ENCODE measurements at places on chromosomes 12 and 14. TPM values are rescaled to one million over a fixed set of nuclear protein-coding genes. Genes with fewer than 3 reads are reported as not detected.

KCNK13 gene
- not detected for total RNA-seq

ACSS3 gene
- total RNA-seq, result not detected

GRCh38 chr12:63304887-63305316 is 153.9 kb upstream of the AVPR1A start:
- no peak for DNase-seq

GRCh38 chr12:91561958-91562325 is 379.3 kb upstream of the DCN start:
- no peak for DNase-seq

GRCh38 chr14:94024549-94024948 is 1.6 kb upstream of the OTUB2 start:
- no peak for DNase-seq

- DNase-seq, result no peak
Observed at GRCh38 chr14:99513946-99514551, 32.8 kb downstream of the CCNK start.

RAB35 gene
- 46.1 TPM for total RNA-seq

DNA sequence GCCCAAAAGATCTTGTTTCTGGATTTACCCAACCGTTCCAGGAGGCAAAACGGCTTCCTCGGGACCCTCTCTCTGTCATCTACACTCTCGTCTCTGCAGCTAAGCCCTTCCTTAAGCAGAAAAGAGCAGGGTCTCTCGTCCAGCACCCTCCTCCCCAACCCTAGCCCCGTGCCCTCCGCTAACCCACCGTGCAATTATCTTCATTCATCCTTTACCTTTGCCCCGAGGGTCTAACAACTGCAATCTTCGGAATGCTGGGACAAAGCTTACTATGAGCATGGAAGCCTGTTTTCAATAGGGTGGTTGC is 276 bp upstream of the BMAL2 start:
- DNase-seq, result no peak

GRCh38 chr14:80393766-80394165 is 182.5 kb upstream of the DIO2 start:
- DNase-seq, result no peak

DNA sequence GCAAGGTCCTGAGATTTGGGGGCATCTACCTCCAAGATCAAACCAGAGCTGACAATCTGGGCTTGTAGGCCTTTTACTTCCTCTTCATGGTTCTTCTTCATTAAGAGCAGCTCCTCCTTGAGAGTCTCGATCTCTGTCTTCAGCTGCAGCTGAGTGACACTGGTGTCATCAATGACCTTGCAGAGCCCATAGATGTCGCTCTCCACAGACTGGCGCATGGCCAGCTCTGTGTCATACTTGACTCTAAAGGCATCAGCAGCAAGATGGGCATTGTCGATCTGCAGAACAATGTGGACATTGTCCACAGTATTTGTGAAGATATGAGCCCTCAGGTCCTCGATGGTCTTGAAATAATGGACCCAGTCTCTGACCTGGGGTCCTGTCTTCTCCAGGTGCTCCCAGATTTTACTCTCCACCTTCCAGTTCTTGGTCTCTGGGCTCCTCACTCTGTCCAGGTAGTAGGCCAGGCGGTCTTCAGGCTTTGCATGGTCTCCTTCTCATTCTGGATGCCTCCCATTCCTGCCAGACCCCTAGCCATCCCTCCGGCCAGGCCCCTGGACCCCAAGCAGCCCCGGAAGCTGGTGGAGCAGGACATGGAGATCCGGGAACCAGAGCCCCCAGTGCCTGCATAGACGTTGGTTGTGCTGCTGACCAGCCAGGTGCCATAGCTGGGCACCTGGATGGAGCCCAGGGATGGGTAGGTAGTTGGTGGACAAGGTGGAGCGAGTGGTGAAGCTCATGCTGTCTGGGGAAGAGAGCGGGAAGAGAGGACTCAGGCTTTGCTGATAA is 141.0 kb downstream of the MSRB3 start:
- DNase-seq, result no peak

GRCh38 chr12:91630083-91630482 is 447.5 kb upstream of the DCN start:
- no peak for DNase-seq

PRORP gene
- total RNA-seq, result 18.6 TPM

TCL1B gene
- not detected for total RNA-seq

NID2 gene
- total RNA-seq, result 0.23 TPM

GRCh38 chr12:56333197-56333678 is 562 bp downstream of the PAN2 start:
- no peak for DNase-seq

TAS2R9 gene
- not detected for total RNA-seq

DNA sequence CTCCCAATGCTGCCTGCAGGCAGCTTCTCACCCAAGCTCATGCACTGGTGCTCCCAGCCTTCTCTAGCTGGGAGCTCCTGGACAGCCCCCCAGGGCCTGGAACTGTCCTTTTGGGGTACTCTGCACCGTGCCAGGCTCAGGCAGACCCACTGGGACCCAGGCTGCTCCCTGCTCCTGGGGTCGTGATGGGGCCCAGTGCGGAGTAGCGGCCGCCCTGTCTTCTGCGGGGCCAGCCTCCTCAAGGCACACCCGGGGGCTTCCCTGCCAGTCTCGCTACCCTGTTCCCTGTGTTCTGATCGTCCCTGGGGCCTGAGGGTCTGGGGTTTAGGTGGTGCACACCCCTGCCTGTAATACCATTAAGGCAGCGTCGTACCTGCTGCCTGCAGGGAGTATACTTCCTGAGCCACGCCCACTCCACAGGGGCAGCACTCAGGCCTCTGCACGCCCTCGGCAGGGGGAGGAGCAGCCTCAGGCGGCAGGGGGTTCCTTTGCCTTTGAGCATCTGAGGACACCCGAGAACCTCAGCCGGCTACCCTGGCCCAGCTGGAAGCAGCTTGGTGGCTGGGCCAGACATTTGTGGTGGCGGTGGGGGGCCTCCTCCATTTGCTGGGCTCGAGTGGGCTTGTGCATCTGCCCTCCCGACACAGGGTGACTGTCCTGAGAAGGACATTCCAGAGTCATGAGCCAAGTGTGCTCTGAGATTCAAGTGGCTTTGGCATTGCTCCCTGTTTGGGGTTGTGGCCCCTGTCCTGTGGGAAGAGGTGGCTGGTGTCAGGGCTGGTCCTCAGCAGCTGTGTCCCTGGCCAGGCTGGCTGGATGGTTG is 9.2 kb upstream of the CRIP2 start:
- DNase-seq, result peak; percentile 46

DNA sequence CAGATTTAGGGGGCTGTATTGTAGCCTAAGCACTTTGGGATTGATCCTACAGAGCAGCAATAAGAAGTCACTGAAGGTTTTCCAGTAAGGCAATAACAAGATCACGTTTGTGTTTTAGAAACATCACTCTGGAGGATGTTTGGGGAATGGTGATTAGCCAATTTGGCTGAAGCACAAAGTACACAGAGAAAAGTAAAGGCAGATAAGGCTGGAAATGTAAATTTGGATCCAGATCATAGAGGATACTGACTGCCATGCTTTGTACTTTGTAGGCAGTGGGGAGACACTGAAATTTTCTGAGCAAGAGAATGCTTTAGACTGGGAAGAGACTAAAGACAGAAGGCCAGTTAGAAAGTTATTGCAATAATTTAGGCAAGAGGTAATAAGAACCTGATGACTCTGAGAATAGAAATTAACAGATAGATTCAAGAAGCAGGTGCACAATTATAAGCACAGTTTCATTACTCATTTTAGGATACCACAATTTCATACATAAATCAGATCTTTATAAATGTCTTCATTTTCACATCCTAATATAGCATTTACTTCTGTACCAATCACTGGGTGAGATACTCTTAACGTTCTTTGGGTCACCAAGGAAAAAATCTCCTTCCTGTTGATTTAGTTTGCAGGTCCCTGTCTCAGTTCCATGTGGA is 314.5 kb upstream of the GARIN6 start:
- DNase-seq, result no peak

KRT5 gene
- not detected for total RNA-seq

DNA sequence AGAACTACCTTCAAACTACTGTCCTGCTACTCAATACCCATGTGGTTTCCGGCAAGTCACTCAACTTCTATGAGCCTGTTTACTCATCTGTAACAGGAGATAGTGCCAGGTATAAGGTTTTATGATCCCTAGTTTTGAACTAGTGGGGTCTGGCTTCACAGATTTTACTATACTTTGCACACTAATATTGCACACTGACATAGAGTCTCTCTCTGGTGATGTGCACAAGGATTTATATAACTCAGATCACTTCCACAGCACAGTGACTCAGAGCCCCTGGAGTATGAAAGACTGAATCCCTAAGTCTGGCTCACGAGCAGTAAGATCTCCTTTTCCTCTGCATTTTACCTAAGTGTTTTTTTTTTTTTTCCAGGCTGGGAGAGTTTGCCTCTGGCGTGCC is 69.7 kb upstream of the SLC38A2 start:
- no peak for DNase-seq

DNA sequence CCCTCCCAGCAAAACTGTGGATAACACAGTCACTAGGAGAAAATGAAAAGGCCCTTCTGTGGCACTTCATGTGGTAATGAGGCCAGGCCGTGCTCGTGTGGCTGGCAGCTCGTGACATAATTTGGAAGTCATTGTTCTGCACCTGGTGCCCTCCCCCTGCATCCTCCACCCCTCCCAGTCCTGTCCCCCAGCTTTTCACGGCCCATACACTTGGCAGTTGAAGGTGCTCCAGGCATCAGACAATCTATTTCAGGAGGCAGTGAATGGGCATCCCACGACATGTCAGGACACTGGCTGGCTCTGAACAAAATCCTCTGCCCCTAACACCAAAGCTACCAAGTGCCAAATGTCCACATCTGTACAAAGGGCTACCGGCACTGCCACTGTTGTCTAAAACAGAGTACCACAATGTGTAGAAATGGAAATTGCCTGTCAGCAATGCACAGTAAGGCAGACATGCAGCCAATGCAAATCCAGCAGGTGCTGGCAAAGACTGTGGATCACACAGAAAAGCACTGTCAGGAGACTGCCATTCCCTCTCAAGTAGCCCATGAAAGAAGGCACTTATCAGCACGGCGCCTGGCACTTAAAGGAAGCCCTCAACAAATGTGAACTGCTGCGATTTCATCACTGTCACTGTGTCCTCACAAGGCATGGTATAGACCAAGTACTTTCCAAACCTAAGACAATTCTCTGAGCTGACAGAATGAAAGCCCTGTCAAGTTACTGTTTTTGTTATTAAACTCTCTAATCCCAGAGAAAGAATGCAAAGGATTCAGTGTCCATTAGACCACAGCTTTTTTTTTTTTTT is 39.1 kb downstream of the CORO1C start:
- peak; percentile 10 for DNase-seq

DNA sequence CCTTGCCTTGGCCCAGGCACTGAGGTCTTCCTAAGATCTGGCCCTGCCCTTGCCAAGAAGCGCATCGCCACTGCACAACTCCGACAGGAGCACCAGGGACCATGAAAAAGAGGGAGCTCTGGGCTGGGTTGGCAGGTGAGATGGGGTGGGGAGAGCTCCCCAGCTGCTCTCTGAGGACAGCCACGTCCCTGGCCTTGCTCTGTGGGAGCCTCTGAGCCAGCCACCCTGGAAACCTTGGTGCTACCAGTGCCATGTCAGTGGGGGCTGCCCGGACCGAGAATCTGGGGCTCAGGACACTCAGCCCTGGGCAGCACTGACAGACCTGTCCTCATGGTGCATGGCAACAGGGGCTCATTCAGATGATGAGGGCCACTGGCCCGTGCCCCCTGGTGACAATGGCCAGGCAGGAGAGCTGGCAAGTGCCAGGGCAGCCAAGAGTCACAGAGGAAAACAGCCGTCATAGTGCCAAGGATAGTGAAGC is 134.8 kb downstream of the ZFP36L1 start:
- DNase-seq, result no peak

GRCh38 chr14:101997429-101998336 is 33.3 kb downstream of the DYNC1H1 start:
- DNase-seq, result no peak

GRCh38 chr12:105920161-105920684 is 218.5 kb downstream of the NUAK1 start:
- no peak for DNase-seq

GRCh38 chr14:104094709-104095425 is 9.4 kb downstream of the ASPG start:
- DNase-seq, result peak; percentile 53

- DNase-seq, result peak; percentile 42
Observed at GRCh38 chr12:10214136-10214894, 1.6 kb downstream of the GABARAPL1 start.

GRCh38 chr12:52295663-52296062 is 4.3 kb upstream of the KRT81 start:
- DNase-seq, result no peak

PRICKLE1 gene
- total RNA-seq, result 1.6 TPM

DNA sequence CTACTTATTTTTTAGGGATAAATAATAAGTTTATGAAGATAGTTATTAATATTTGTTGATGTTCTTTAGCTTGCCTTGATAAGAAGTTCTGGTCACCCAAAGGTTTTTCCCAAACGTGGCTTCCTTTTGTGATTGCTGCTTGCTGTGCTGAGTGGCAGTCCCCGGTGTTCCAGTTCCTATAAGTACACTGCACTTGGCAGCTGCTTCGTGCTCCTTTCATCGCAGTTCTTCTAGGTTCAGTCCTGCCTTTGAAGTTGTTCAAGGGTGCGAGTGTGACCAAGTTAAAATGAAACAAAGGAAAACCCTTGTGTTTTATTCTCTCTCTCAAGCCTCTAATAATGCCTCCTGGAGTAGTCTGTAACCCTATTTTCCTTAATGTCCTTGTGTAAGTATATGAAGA is 128.5 kb upstream of the ATF1 start:
- no peak for DNase-seq

GRCh38 chr12:90515199-90516175 is 439.5 kb downstream of the CCER1 start:
- DNase-seq, result no peak

DNA sequence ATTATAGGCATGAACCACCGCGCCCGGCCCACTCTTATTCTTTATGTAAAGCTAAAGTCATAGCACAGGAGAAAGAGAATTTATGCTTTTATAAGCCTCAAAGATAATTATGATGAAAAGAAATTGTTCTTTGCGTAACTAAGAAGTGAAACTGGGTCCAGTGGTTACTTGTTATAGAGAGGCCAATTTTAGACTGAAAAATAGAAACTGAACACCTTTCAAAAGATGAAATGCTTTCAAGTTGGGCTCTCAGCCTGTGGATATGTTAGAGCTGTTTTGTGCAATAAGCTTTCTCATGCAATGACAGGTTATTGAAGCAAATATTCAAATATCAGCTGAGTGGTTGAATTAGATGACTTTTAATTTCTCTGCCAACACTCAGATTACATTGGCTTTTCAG is 7.9 kb downstream of the TMEM253 start:
- DNase-seq, result no peak

GRCh38 chr14:77000340-77001270 is 27.9 kb downstream of the IRF2BPL start:
- DNase-seq, result peak; percentile 48

- DNase-seq, result no peak
Observed at GRCh38 chr14:72894623-72895378, 900 bp upstream of the DPF3 start.

INSM2 gene
- total RNA-seq, result 0.08 TPM

GRCh38 chr12:94405413-94406116 is 54.1 kb downstream of the CEP83 start:
- DNase-seq, result no peak

- no peak for DNase-seq
Observed at GRCh38 chr12:91744597-91744996, 401.0 kb downstream of the BTG1 start.

GZMB gene
- total RNA-seq, result not detected

KRT75 gene
- 0.08 TPM for total RNA-seq

GRCh38 chr14:103317251-103317650 is 16.8 kb upstream of the EIF5 start:
- no peak for DNase-seq

Measured in HT-29 (cell line).